ENCODE measurements at places on chromosomes 11 and 22.

DNA sequence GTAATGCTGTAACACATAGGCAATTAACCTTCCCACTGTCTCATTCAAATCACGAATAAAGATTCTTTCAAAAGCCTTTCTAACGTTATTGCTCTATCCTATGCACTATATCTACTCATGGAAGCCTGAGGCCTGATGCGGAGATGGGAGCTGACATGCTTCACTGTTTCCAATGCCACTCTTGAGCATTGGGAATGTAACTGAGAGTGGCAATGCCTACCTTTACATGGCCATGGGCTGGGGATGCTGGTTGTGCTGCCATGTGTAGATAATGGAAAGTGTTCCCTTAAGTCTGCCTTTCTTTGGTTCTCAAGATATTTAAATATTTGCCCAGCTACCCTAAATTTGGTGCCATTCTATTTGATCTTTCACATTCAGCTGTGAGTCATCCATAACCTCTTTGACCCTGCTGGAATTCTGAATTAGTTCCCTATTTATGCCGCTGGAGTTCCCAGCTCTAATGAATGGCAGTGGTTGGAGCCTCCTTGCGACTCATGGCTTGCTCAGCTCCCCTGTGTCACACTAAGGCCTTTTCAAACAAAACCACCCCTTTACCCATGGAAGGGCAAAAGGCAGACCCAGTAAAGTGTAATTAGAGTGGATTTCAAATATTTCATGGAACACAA is 21.4 kb upstream of the DKK3 start:
- DNase-seq = no peak

DNA sequence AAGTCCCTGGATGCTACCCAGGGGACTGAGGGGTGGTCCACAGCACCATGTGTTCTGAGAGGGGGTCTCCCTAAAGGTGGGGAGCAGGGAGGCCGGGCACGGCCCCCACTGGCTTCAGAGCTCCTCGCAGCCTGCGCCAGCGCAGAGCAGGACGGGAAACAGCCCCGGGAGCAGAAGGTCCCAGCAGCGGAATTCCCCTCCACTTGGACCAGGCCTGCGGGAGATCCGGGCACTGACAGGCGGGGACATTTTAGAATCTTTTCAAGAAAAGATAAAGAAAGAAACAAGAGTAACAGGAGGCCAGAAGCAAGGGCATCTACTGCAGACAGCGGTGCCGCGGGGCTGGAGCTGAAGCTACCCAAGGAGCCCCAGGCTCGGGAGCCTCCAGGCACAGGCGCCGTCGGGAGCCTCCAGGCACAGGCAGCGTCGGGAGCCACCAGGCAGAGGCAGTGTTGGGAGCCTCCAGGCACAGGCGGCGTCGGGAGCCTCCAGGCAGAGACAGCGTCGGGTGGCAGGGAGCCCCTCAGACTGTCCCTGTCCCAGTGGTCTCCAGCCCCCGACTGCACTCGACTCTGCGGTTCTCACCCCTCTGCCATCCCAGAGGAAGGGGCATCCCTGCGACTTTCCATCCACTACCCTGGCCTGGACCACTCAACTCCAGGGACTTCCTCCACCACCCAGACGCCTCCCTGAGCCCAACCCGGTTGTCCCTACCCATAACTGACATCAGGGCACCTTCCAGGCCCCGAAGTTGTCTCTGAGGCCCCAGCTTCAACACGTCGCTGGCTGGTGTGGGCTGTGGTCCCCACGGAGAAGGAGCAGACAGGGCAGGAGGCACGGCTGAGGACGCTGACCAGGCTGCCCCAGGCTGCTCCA is 211.1 kb downstream of the BRD1 start:
- no peak for DNase-seq

DNA sequence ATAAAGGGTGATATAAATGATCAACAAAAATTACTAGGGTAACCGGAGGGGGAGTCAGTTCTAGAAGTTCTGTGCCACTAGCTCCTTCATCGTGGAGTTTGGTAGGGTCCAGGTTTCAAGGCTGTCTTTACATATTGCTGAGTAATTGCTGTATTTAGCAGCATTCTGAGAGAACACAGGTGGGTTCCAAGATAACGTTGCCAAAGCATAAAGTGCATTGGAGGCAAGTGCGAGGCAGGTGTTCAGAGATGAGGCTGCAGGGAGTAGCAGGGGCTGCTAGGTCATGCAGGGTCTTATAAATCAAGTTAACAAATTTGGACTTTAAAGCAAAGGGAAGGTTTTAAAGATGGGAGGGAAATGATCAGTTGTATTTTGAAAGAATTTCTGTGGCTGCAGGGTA is 17.8 kb downstream of the SGSM3 start:
- DNase-seq = no peak

DNA sequence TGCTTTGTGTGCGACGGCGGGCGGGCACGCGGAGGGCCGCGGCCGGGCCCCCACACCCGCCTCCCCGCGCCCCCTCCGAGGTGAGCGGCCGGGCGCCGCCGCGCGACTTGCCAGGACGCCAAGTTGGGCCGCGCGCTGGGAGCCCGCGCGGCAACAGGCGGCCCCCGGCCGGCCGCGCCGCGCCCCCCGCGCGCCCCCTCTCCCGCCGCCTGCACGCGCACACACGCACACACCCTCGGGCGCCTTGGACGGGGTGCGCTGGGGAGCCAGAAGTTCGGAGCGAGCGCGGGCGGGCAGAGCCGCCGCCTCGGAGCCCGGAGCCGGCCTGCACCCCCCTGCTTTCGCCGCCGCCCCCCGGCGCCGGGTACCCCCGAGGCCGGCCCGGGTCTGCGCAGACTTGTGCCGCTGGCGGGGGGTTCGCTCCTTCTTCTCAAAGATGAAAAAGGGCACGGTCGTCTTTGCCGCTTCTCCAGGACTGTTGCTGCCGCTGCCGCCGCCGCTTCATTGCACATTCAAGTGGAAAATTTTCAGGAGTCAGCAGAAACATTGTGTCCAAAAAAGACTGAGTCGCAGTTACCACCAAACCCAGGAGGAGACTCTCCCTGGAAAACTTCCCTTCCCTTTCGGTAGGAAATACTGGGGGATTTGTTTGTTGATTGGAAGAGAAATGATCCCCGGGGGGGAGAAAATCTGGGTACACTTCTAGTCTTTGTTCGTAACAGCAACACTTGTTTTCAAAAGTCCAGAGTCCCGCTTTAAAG is 895 bp downstream of the TEAD1 start:
- DNase-seq = no peak

- DNase-seq = no peak
These were observed 31.9 kb downstream of the NUP50 start for GRCh38 chr22:45195616-45196015.

- DNase-seq = no peak
These were observed 4.7 kb upstream of the RANBP1 start for GRCh38 chr22:20111045-20111688.

- no peak for DNase-seq
These were observed 8.5 kb upstream of the SH3BP1 start for GRCh38 chr22:37630839-37631435.

DNA sequence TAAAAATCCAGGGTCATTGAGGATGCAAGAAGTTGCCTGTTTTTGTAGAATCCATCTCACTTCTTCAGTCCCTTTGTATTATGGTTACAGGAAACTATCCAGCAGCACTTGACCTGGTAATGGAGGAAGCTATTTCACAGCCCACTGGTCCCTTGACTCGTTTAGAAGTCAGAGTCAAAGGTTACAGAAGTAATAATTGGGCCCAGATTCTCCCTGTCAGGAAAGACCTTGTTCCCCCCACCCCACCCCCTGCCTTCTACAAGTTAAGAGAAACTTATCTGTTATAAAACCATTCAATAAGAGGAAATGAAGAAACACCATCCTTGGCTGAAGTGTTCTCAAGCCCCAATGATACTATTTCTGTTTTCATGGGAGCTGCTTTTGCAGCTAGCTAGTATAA is 65.8 kb downstream of the CSTPP1 start:
- no peak for DNase-seq

DNA sequence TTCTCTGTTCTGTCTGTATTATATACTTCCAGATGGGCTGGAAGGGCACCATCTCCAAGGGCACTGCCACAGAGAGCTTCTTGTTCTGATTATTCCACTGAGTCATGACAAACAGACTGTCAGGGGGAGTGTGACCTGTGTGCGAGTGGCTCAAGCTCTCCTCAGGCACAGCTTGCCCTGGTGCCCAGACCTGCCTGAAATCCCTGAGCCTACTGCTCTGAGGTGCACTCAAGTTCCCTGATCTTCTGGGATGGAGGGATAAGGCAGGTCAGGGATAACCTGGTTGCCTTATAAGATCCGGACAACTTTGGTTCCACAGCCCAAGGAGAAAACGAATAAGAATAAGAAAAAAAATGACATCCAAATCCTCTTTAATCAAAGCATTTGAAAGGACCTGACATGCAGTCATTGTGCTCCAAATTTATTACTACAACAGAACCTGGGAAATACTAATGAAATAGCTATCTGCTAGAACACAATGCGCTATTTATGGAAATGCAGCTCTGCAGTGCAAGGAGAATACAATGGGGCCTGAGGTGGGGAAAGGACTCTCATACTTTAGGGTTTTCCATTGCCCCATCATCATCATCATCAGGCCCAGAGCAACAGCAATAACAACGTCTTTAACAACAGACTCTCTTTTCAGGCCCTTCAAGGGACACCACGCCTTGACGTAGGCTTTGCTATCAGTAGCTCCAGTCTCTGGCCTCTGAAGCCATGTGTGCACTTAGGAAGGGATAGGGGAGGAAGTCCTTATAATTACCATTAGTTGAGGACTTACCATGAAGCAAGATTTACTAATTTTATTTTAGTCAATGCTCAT is 217.1 kb upstream of the KIRREL3 start:
- no peak for DNase-seq

GRCh38 chr11:71181566-71181965 is 70.8 kb downstream of the SHANK2 start:
- DNase-seq = no peak

GRCh38 chr22:41217553-41218157 is 12.5 kb downstream of the L3MBTL2 start:
- DNase-seq = no peak
